ENCODE measurements at places on chromosomes 12 and 14.

DNA sequence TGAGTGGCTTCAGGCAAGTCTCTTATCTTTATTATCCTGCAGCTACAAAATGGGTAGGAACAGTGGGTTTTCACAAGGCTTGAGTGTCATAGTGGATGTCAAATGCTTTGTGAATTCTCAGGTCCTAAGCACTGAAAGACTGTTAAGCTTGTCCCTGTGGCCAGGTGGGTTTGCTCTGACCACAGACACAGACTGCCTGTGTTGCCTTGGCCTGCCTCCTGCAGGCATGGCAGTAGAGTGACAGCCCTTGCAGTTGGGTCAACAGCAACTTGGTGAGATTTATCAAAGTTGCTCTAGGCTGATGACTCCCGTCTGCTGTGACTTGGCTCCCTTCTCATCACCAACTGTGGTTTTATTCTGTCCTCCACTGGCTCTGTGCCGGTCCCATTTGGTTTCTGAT, 520.0 kb upstream of the CCDC196 start:
- DNase-seq, result no peak

GRCh38 chr14:51513933-51514332, 137.8 kb upstream of the FRMD6 start:
- DNase-seq, result no peak

- no peak for DNase-seq
These were observed 36.7 kb downstream of the LRTM2 start for GRCh38 chr12:1857086-1857485.

GRCh38 chr12:132196038-132196872, 52.0 kb downstream of the NOC4L start:
- no peak for DNase-seq

DNA sequence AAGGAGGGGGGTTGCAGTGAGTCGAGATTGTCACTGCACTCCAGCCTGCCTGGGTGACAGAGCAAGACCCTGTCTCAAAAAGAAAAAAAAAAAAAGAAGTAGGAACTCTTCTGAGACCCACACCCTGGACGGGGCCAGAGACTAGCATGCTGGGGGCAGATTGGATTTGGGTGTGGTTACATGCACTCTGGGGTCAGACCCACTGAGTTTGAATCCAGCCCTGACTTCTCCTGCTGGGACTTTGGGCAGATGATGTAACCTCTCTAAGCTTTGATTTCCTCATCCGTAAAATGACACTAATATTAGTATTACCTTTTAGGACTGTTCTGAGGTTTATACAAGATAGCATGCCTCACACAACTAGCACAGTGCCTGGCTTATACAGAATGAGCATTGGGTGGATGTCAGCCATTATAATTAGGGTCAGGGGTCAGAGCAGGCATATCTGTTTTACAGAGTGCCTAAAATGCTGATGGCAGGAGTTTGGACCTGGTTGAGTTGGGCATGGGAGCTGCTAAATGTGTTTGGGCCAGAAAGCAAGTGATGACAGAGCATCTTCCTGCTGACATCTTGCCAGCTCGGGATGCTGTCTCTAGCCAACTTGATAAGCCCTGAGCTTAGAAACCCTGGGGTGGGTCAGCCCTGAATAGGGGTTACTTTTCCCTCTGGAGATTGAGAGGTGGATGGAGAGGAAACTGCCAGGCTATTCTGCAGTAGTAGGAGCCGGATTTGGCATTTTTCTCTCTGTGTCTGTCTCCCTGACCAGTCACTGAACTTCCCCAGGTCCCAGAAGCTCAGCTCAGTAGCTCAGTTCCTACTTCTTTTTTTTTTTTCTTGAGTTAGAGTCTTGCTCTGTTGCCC, 15.5 kb downstream of the TPCN1 start:
- DNase-seq, result no peak

DNA sequence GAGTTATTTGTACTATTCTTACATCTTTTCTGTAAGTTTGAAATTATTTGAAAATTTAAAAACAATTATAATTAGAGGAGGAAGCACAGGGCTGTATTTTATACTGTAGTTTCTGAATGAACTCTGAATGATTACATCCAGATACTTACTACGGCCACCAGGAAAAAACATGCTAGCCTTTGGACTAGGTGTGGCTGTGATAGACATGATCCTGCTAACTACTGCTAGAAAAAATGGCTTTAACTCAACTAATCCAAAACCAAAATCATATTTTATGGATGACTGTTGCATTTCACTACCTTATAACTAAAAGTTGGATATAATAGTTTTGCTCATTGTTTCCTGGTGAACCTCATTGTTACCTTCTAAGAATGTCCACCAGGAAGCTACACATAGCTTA, 15.1 kb upstream of the SLC25A3 start:
- no peak for DNase-seq

DNA sequence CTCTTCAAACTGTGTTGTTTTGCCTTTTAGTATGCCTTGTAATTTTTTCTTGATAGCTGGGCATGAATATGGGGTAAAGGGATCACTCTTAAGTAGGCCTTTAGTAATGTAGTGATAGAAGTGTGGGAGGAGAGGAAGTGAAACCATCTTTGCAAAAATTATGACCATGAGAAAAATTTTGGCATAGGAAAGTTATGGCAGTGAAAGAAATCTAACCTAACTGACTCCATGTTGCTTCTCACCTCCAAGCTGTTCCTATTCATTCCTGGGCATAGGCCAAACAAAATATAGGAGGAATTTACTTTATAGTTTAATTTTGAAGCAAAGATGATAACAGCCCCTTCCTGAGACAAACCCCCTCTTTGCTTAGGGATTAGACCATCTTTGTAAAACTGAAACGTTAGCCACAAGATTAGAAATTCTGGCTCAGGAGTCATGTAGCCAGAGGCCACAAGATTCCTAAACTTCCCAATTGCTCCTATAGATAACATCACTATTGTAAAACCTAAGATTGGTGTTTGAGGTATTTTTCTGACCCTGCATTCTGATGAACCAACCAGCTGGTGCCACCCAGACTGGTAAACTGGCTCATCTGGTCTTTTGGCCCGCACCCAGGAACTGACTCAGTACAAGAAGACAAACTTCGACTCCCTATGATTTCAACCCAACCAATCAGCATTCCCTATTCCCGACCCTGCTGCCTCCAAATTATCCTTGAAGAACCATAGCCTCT, 45.8 kb downstream of the CRADD start:
- no peak for DNase-seq

DNA sequence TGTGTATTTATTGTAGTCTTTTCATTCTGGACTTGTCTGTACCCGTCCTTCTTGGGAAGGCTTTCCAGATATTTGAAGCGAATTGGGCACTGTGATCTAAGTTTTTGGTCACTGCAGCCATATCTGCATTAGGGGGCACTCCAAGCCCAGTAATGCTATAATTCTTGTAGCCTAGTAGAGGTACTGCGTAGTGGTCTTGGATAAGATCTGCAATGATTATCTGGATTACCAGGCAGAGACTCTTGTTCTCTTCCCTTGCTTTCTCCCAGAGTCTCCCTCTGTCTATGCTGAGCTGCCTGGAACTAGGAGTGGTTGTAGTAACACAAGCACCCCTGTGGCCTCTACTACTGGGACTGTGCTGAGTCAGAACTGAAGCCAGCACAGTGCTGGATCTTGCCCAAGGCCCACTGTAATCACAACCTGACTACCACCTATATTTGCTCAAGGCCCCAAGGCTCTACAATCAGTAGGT, 30.0 kb downstream of the SLC38A2 start:
- peak; percentile 12 for DNase-seq

GRCh38 chr12:89671469-89671868, 37.2 kb downstream of the ATP2B1 start:
- DNase-seq, result no peak

DNA sequence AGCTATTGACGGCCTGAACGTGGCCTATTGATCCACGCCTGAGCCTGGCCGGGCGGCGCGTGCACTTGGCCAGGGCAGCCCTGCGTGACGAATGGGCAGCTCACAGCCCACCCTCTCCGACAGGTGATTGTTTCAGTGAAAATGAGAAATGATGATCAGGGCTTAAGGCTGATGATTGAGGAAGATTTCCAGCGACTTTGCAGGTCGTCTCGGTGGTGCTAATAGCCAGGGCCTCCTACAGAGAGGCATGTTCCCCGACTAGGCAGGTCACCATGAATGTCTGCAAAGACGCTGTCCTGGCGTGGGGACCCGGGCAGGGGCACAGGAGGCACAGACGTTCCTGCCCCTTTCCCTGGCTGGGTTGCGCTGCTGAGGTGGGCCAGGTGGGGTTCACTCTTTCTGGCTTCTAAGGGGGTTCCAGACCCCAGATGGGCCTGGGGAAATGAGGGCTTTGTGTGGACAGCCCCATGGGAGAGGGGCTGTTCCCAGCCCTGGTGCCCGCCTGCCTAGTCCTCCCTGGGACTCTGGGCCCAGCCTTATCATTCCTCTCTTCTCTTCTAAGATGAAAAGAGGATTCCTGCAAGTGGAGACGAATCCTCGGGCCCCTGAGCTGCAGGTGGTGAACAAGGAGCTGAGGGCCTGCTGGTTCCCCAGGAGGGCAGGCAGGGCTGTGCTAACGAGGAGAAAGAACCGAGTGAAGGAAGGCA, 157.4 kb downstream of the KIF26A start:
- DNase-seq, result no peak

GRCh38 chr12:3753544-3754284, 805 bp upstream of the CRACR2A start:
- DNase-seq, result no peak

- DNase-seq, result peak; percentile 36
These were observed 456.7 kb upstream of the SEL1L start for GRCh38 chr14:81990312-81990761.

- no peak for DNase-seq
These were observed 75.5 kb upstream of the GTF2A1 start for GRCh38 chr14:81295958-81296923.

- DNase-seq, result no peak
These were observed 77.9 kb upstream of the BBS10 start for GRCh38 chr12:76426160-76426559.

DNA sequence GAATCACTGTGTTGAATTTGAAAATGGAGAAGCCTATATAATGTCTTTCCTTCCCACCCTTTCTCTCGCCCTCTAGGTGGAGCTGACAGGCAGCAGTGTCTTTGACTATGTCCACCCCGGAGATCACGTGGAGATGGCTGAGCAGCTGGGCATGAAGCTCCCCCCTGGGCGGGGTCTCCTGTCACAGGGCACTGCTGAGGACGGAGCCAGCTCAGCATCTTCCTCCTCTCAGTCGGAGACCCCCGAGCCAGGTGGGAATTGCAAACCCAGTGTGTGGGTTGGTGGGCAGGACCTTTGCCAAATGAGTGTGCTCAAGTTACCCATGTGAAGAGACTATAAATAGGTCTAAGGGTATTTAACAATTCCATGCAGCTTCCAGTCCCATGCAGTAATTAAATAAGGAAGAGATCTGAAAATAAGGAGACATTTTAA, 274.7 kb downstream of the EGLN3 start:
- DNase-seq, result peak; percentile 81

DNA sequence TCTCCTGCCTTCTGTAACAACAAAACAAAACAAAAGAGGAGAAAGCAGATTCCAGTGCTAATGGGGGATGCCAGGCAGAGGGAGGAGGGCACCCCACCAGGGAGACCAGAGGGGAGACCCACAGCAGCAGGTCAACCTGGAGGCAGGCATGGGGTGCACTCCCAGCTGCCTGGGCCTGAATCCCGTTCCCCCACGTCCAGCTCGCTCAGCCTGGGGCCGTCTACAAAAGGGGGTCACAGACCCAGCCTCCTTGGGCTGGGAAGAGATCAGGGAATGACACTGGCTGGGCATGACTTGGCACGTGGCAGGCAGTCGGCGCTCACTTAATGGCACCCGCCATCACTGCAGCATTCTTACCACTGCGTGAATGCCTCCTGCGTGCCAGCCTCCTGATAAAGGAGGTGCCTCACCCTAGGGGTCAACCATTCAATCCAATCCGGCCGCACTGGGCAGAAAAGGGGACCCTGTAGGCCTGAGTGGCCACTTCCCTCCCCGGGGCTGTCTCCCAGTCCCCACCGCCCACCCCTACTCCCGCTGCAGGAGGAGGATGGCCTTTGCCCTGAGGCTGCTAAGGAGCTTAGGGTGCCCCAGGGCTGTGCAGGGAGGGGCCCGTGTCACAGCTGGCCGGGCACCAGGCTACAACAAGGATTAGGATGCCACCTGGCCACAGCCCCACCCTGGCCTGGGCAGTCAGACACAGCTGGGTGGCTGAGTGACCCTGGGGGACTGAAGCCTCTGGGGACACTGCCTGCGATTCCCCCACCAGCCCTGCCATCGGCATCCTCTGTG, 87.5 kb downstream of the NCOR2 start:
- DNase-seq, result no peak

GRCh38 chr14:53953002-53953827, 3.4 kb downstream of the BMP4 start:
- DNase-seq, result peak; percentile 86

DNA sequence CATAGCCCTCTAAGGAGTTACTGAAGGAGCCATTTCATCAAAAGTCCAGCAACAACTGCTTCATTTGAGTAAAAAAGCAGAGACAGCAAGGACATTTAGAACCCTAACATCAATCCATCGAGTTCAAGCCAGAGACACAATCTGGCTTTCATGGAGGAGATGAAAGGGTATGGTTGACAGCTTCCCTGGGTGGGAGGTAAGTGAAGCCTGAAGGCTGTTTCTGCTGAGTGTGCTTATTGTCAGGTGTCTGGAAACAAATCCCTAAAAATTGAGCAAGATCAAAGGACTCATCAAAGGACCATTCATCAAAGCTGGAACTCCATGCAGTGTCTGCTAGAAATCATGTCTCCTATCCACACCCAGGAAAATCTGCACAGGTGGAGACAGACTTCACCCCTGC, 104.4 kb upstream of the CCDC196 start:
- DNase-seq, result no peak

DNA sequence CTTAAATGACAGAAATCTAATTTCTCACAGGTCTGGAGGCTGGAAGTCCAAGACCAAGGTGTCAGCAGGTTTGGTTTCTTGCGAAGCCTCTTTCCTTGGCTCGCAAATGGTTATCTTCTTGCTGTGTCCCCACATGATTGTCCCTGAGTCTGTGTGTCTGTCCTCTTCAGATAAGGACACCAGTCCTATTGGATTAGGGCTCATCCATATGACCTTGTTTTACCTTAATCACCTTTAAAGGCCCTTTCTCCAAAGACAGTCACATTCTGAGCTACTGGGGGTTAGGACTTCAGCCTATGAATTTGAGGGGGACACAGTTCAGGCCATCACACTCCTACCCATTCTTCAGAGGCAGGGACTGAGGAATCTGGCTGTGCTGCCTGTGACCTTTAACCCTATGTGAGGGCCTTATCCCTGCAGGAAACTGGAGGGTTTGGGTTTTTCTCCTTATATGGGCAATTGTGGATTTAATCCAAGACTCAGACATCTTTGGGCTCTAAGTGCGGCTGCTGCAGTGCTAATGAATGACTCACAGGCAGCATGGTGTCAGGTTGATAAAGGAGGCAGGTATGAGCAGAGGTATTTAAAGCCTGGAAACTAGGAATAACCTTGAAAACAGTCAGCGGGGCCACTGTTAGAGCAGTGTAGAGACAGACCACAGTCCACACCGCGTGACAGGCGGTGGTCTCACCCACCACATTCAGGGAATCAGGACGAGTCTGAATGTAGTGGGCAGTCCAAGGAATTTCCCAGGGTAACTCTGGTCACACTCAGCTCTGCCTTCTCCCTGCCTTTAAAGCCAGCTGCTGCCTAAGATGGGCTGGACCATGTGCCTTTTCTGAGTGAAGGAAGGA, 10.2 kb downstream of the TPCN1 start:
- no peak for DNase-seq

- no peak for DNase-seq
These were observed 12.4 kb downstream of the DUSP16 start for GRCh38 chr12:12550277-12550676.
